ENCODE measurements at places on chromosomes 4 and X.
A peak's percentile ranks its signal among the peaks of the same experiment; 100 is the strongest.

- no peak for DNase-seq
These were observed 59.9 kb downstream of the COQ2 start for GRCh38 chr4:83224502-83225197.

DNA sequence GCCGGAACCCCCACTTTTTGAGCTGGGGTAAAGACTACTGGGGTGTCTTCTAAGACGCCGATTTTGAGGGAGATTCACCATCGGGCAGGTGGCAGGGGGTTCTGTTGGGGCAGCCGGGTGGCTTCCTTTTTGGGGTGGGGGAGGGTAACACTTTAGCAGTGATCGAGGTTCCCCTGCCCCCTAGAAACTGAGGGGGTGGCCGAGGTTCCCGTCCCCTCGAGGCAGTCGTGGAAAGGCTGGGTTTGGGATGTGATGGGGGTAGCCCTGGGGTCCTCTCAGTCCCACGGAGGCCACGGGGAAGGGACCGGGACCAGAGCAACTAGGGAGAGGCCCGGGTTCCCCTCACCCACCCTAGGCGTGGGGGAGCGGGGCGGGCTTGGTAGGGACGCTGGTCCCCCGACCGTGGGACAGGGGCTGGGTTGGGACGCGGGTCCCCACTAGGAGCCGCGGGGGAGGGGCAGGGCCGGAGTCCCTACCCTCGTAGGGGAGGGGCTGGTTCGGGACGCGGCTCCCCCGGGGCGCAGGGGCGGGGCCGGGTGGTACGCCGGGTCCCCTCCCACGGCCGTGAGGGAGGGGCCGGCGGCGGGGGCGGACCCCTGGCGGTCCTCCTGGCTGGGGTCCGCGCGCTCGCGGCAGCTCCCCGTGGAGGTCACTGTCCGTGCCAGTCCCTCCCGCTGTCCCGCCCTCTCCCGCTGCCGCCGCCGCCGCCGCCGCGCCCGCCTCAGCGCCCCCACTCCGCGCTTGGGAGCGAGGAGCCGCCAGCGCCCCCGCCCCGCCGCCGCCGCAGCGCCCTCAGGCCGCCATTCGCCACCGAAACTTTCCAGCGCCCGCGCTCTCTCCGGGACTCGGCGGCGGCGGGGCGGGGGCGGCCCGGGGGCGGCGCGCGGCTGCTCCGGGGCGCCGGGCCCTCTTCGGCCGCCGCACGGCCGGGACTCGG, at the start of gene TBL1X:
TSS of gene TBL1X (plus strand) at position 624 of the 937 bp plus-strand sequence. CDS start 188,529 bp downstream, outside the sequence.
- DNase-seq, result no peak

DNA sequence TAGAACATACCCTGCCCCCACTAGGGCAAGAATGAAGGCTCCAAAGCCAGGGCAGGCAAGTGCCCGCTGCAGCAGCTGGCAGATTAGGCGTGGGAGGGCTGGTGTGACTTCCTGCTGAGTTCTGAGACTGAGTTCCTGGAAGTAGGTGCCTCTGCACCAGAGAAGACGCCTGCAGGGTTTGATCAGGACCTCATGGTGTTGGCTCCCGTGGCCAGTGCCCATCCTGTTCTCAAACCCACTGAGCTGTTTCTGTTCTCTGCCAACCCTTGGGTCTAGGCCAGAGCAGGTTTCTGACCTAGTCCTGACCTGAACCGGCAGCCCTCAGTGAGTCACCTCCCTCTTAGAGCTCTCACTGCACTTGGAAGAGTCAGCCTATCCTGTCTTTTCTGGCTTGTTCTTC, 220.7 kb downstream of the HS6ST2 start:
- peak; percentile 13 for DNase-seq

DNA sequence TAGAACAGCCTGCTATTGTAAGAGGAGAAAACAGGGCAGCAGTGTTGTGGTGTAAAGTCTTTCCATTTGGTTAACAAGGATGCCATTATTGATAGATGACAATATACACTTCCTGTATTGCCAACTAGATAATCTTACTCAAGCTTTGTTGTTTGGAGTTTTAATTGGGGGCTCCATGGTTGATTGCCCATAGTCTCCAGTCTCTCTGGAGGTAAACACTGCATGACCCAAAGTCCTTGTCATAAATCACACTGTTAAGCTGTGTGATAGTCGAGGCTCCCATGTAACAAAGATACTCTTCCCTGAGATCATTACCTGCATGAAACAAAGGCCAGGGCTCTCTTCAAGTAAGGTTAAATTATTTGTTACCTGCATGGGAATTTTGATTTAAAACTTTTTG, 394.6 kb downstream of the C4orf33 start:
- DNase-seq, result no peak

DNA sequence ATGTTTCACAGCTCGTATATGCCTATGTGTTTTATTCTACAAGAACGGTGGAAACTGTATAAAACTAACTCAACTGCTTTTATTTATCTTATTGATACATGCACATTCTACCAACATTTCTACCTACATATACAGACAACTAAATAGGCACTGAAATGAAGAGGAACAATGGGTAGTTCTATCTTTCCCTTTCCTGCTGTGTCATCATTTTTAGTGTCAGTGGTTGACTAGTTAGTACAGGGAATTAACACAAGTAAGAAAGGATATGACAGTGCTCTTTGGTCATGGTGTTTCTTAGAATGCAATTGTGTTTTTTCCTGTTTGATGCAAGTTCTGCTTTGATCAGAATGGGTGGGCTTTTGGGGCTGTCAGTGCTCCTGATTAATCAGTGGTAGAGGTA, 293.8 kb upstream of the CTSO start:
- no peak for DNase-seq

GRCh38 chr4:92031825-92032224, 271.9 kb upstream of the GRID2 start:
- no peak for DNase-seq

DNA sequence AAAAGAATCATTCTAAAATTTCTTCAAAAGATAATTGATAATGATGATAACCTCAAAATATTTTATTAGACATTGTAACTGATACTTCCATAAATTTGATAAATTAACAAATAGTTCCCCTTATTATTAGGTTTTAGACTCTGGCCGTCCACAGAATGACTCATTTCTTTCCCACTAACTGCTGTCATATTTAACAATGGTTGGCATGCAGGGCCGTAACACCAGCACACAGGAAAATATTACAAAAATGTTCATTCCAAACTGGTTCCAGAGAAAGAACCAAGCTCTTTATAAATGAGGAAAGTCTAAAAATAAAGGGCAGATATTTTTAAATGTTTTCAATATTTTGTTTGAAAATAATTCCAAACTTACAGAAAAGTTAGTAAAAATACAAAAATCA, 28.2 kb downstream of the WDFY3 start:
- DNase-seq, result no peak

DNA sequence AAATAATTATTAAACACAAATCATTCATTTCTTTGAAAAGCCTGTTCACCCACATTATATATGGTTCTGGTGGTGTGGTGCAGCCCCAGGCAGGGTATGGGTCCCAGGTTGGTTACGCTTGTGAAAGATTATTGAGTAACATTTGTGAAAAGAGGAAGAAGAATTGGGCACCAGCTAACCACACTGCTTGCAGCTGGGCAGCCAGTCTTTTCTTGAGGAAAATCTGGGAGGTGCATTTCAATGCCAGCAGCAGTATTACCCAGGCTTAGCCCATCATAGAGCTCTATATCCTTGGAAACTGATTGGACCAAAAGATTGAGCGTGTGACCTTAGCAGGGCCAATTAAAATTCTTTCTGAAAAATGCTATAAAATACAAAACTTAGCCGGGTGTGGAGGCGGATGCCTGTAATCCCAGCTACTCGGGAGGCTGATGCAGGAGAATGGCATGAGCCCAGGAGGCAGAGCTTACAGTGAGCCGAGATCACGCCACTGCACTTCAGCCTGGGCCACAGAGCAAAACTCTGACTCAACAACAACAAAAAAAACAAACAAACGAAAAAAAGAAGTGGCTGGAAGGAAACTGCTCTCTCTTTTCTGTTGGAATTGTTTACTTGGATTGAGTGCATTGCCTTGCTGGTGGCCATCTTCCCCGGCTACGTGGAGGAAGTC, 9.7 kb upstream of the PLAC8 start:
- no peak for DNase-seq

DNA sequence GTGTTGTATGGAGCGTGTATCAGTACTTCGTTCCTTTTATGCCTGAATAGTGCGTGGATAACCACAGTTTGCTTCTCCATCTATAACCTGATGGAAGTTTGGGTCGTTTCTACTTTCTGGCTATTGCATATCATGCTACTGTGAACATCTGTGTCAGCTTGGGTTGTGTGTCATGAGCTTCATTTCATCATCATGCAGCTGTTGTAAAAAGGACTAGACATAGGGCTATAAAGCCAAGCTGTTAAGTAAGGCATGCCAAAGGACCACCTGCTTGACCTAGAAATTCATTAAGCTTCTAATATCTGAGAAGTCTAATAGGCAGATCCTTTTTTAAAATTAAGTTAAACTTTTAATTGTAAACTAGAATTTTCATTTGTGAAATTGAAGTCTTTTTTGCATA, 18.4 kb downstream of the SMS start:
- no peak for DNase-seq

- no peak for DNase-seq
These were observed 163.3 kb downstream of the PTCHD1 start for GRCh38 chrX:23497919-23498318.

- no peak for DNase-seq
These were observed 240.9 kb downstream of the AR start for GRCh38 chrX:67784712-67785111.

- DNase-seq, result no peak
These were observed 117.3 kb upstream of the PPP3CA start for GRCh38 chr4:101464596-101464995.

GRCh38 chr4:108535757-108536156, 84.6 kb upstream of the RPL34 start:
- DNase-seq, result no peak

DNA sequence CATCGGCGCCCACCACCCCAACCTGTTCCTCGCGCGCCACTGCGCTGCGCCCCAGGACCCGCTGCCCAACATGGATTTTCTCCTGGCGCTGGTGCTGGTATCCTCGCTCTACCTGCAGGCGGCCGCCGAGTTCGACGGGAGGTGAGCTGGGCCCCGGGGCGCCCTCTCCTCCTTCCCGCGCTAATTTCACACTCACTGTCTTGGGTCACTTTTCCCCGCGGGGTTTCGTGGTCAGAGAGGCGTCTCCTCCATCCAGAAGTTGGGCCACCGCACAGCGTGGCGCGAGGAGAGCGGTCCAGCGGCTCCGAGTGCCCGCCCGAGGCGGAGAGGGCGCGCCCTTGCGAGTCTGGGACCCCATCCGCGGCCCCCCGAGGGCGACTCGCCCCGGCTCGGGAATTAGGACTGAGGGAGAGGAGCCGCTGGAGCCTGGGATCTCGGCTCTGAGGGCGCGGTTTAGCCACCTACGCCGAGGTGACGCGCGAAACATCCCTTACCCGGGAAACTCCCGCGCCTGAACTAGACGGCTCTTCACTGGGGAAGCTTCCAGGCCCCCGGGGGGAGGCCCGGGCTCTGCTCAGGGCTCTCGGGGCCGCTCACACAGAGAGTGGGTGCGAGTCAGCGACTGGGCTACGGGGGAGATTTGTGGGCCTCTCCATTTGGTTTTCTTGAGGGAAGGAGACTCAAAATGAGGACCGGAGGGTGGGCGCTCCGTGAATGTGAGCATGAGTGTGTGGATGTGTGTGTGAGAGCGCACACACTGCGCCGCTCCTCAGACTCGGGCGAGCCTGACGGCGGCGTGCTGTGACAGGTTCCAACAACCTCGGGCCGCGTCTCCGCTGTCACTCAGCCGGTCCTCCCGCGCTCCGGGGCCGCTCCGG, 551 bp downstream of the NPNT start:
- no peak for DNase-seq

- DNase-seq, result no peak
These were observed 5.2 kb upstream of the GRPEL1 start for GRCh38 chr4:7073059-7073458.

DNA sequence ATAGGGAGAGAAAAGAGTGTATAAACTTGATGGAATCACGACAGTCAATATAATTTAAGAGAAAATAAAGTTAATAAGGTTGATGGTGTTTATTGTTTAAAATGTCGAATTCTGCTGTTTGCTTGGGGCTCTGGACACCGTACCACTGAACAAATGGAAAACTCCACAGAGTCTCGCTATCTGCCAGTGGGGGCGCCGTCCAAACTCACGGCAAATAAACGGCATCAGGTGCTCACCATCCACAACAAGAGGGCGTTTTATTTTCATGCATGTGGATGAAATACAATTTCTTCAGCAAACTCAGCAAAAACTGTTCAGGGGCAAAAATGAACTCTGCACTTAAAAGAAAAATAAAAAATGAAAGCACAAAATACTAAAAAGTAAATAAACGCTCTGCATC, 46.6 kb upstream of the FAM47C start:
- peak; percentile 15 for DNase-seq

DNA sequence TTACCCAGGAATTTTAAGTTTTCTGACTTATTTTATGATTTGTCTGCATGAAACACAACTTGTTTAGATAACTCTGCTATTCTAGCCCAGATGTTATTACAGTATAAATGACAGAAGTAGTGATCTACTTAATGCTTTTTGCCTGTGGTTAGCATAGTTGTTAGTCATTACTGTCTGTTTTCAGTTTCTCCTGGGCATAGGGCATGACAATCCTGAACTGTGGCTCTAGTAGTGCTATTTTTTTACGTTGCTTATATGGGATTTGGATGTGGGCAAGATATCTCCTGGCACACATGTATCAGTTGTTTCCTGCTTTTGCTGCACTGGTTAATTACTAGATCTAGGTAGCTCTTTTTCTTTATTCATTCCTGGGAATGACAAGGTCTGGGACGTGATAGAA, 1005.8 kb downstream of the PCDH18 start:
- DNase-seq, result no peak

DNA sequence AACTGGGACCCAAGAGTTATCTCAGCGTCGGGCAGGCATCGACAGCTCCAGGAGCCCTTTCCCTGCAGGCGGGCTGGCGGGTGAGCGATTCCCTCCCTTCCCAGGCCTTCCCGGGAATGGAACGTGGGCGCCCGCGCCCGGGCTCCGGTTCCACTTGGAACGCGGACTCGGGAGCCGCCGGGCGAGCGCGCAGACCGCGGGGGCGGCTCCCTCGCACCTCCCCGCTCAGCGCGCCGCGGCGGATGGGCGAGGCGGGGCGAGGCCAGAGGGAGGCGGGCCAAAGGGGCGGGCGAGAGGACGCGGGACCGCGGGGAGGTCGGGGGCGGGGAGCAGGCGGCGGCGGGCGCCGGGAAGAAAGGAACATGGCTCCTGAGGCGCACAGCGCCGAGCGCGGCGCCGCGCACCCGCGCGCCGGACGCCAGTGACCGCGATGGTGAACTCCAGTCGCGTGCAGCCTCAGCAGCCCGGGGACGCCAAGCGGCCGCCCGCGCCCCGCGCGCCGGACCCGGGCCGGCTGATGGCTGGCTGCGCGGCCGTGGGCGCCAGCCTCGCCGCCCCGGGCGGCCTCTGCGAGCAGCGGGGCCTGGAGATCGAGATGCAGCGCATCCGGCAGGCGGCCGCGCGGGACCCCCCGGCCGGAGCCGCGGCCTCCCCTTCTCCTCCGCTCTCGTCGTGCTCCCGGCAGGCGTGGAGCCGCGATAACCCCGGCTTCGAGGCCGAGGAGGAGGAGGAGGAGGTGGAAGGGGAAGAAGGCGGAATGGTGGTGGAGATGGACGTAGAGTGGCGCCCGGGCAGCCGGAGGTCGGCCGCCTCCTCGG, at the start of gene PKD2:
TSS of gene PKD2 (plus strand) at position 332 of the 818 bp plus-strand sequence. CDS start at position 431, 99 bp downstream.
- DNase-seq, result peak; percentile 32

- DNase-seq, result no peak
These were observed 548.9 kb downstream of the ARAP2 start for GRCh38 chr4:35695421-35695820.
